ENCODE measurements at places on chromosomes 4 and X.

- no peak for DNase-seq
Measured at GRCh38 chr4:159719531-159719930, 616.7 kb downstream of the RAPGEF2 start.

DNA sequence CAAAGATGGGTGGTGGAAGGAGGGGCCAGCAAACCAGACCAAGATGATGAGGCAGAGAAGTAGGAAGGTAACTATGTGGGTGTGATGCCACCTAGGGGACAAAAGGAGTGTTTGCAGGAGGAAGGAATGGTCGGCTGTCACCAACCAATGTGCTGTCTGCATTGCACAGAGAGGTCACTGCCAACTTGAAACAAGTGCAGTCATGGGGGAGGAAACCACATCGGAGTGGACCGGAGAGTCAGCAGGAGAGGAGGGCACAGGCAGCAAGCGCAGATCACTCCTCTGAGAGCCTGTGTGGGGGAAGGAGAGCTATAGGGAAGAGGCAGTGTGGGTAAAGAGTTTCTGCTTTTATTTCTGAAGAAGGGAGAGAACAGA is 38.5 kb upstream of the FGFBP2 start:
- DNase-seq, result no peak

DNA sequence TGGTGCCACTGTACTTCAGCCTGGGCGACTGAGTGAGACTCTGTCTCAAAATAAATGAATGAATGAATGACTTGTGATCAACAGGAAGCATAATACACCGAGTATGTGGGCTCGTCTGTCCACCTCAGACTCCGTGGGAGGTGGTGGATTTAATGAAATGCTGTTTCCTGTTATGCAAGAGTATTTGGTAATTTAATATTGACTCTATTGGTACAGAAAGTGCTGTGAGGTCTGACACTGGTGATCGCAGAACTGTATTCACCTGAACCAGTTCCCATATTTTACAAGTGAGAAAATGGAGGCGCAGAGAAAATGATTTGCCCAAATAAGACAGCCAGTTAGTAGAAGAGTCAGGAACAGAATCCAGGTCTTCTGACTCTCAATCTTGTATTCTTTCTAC is 423.3 kb downstream of the RAPGEF2 start:
- no peak for DNase-seq

DNA sequence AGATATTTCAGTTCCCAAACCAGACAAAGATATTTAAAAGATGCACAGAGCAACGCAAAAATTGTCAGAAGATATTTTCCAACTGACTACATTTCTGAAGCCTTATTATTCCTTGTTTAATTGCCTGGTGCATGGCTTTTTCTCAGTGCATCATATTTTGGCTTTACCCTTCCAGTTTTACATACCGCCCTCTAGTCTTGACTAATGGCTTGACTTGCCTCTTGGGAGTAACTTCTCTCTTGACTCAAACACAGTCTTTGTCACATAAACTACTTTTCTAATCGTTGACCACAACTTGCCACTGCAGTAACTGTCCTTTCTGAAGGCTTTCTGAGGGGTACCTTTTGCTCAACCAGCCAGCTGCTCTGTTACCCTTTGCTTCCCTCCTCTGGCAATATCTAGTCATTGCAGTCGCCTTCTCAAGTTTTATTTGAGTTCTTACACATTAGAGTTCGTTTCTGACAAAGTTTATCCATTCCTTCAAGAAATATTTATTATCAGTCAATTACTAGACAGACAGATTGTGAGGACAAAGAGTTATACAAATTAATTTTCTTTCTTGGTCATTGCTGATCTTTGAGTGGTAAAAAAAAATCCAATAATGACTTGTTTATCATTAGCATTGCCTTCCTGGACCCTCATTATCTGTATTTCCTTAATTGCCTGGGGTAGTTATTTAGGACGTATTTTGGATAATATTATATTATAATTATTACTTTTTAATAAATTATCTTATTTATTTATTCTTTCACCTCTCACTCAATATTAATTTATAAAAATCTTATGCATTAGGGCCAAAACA is 506.9 kb upstream of the PCDH10 start:
- DNase-seq, result no peak

- DNase-seq, result no peak
Measured at GRCh38 chr4:94304365-94304971, 38.2 kb downstream of the HPGDS start.

DNA sequence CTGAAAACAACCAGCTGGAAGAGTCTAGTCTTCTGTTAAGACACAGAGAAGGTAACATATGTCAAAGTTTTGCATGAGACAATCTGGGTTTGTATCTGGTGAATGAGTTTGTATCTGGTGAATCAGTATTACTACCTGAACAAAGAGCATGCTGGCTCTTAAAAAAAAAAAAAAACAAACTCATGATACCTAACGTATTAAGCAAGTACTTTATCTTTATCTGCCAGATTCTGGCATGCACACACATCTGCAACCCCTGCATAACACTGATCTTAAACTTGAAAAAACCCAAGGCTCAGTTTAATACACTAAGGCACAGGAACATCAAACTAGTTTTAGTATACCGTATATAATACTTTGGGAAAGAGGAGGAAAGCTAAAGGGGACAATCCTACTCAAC is 5.8 kb downstream of the YTHDC1 start:
- DNase-seq, result no peak

- no peak for DNase-seq
Measured at GRCh38 chr4:158621729-158622128, 50.0 kb downstream of the C4orf46 start.

DNA sequence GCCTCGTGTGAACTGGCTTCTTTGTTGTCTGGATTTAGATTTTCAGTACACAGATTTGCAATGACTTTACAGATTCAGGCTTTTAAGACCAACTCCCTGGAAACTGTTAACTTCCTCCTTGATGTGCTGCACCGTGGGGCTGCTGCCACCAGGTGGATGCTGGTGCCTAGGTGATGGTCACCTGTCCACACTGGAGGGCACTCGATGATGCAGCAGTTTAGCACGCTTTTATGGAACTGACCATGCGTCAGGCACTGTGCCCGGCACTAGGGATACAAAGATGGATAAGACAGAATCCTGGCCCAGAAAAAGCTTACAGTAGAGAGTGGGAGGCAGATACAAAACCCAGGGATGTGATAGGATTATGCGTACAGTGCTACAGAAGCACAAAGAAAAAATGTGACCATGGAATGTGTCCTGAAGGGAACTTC is 180.7 kb downstream of the CEP135 start:
- DNase-seq, result no peak

DNA sequence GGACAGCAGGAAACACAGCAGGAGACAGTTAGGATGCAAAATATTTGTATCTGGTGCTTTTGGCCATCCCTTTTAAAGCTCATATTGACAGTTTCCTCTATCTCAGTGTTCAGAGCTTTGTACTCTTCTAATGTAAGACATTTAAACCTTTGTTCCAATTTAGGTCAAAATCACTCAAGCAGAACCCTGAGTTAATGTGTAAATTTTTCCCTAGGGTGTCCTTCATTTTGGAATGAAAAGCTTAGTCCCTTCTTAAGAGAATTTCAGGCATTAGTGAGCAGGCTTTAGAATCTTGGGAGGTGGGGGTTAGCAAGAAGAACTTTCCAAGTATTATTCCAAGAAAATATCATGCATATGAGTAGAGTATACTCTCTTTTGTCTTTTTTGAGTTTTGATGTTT is 188.7 kb downstream of the GBA3 start:
- DNase-seq, result no peak

GRCh38 chr4:8911316-8912088 is 39.9 kb upstream of the HMX1 start:
- no peak for DNase-seq

GRCh38 chr4:11631416-11631815 is 202.7 kb upstream of the HS3ST1 start:
- no peak for DNase-seq

DNA sequence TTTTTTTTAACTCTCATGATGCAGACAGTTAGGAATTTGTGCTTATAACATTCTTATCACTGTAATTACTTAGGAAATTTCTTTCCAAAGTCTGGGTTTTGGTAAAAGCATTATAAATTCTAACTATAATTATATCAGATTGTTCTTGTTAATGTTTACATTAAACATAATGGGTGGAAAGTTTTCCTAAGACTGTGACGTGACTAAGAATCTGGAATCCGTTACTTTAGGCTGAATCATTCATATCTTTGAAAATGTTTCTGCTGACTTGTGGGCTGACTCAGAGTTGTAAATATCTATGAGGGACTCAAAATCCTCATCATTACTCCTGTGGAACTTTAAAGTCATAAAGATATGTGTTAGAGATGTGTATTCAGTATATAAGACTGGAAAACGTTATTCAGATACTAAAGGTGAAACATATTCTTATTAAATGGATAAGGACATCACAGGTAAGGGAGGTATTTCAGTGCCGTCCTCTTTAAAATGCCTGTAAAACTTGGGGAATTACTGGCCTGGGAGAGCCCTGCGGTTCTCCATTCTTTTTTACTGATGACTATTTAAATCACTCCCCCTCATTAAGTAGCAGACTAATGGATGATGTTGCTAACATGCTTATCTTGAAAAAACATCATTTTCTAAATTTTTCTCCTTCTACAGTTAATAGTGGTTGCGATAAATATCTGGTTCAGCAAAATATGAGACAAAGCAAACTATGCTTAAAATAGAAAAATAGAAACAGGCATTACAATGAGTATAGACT is 159.0 kb downstream of the DCLK2 start:
- DNase-seq, result no peak

GRCh38 chr4:76689145-76689817 is 208.7 kb downstream of the SOWAHB start:
- DNase-seq, result peak; percentile 11
